ENCODE measurements at places on chromosomes 2 and 18. TPM values are rescaled to one million over a fixed set of nuclear protein-coding genes. Genes with fewer than 3 reads are reported as not detected.
A peak's percentile ranks its signal among the peaks of the same experiment; 100 is the strongest.

DNA sequence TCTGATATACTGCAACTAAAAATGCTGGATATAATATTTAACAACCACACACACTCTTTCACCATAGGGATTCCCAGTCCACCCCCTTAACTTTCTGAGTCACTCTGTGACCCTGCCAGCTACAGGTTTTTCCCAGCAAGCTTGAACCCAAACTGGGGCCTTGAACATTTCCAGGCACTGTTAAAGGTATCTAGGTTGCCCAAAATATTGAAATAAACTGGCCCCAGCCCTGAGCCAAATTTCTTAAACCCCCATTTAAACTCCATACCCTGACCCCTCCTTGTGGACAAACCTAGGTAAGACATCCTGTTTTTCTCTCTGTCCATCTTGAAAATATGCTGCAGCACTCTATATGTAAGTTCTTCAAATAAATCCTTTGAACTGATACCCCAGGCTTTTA, 19.7 kb upstream of the DCTN1 start:
- ATAC-seq: peak; percentile 49

DNA sequence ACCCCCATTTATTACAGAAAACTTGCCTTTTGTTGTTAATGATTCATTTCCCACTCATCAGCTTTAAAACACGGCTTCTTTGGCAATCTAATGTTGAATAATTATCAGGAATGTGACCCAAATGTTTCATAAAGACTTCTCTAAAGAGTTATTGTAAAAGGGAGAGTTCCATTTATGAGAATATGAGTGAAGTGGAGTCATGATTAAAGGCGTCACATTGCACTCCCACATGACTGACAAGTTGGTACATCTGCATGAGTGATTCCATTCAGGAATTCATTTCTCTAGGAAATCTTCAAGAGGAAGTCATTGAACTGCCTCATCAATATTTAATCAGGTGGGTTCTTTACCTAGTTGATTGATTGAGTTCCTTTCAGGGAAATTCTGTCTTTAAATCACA, 184.8 kb downstream of the LNPK start:
- no peak for ATAC-seq

The CYP1B1 gene
- 25.5 TPM for total RNA-seq

DNA sequence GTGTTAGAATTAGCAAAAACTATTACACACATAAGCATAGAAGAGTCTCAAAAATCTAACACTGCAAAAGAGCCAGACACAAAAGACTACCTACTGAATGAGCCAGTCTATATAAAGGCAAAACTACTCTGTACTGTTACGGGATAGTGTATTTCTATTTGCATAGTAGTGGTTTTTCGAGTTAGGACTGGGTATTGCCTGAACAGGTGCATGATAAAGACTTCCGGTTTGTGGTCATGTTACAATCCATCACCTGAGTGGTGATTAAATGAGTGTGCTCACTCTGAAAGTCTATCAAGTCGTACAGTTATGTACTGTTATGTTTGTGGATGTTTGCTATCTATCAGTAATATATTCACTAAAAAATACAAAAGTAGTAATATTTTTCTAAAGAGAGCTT, 523.3 kb upstream of the SYT4 start:
- ATAC-seq: no peak

DNA sequence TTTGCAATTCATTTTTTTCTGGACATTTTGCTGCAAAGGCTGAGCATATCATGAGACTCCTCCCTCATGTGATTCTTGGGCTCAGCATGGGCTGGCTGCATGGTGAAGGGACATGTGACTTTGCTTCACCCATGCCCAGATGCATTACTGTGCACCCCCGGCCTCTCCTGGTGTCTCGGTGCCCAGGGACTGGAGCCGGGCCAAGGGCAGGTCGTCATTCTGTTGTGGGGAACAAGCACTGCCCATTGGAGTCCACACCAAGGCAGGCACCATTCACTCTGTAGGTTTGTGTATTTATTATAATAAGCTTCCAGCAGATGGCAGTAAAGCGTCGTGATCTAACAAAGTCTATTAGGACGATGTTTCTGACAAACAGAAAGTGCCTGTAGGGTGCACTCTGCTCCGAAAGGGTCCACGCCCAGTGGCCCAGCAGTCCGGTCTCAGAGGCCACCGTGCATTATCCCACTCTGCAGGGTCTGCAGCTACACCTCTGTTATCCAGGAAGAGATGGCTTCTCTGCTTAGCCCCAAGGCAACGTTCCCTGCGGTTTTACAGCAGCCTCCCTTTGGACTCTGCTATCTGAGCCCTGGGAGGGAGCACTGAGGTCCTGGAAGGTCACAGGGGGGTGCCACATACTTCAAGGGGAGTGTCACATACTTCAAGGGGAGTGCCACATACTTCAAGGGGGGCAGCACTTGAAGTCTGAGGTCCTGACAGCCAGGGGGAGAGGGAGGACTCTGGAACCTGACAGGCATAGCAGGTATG, 219.6 kb downstream of the TSN start:
- ATAC-seq: peak; percentile 90

DNA sequence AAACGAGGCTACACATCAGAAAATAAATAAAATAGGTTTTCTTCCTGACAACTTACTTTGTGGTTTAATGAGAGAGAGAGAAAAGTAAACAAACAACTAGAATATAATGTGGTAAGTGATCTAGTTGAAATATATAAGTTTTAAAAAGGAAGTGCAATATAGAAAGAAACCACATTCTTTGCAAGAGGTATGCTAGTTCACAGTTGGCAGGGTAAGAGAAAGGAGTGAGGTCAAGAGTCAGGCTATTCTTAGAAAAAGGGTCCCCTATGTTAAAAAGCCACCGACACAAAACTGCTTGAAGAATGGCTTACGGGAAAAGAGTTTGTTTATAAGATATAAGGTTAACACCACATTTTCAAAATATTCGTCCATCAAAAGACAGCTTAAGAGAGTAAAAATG, 462.1 kb downstream of the ERBB4 start:
- no peak for ATAC-seq

GRCh38 chr2:200077210-200077650, 121.8 kb downstream of the MAIP1 start:
- ATAC-seq: no peak

GRCh38 chr2:174773215-174773614, 8.9 kb upstream of the CHRNA1 start:
- ATAC-seq: no peak

- no peak for ATAC-seq
These were observed 11.6 kb upstream of the TAF1B start for GRCh38 chr2:9831670-9832069.

The SLC23A3 gene
- total RNA-seq: 2.9 TPM

DNA sequence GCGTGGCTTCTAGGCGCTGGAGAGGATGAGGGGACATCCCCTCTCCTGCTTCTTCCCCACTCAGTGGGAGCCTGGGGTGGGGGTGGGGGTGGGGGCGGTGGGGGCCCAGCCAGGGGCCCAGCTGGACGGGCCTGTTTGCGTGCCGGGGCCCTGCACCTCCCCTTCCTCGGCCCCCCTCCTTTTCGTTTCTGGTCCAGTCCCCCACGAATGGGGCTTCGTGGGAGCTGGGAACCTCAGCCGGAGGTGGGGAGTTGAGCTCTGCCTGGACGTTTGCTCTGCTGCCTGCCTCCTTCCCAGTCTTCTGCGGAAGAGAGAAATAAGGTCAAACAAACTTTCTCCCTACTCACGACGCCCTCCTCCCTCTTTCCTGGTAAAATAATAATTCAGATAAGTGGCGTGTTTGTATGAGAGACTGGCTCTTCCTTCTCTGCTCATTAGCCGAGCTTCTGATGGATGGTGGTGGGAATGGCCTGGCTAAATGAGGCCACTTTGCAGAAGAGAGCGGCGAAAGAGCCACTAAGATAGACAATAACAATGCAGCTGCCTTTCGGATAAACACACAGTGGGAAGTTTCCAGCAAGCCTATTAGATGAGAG, 782 bp downstream of the MTA3 start:
- peak; percentile 57 for ATAC-seq
